ENCODE measurements at places on chromosomes 5 and 9.

GRCh38 chr5:143302341-143303045, 101.0 kb downstream of the NR3C1 start:
- DNase-seq, result peak; percentile 69

DNA sequence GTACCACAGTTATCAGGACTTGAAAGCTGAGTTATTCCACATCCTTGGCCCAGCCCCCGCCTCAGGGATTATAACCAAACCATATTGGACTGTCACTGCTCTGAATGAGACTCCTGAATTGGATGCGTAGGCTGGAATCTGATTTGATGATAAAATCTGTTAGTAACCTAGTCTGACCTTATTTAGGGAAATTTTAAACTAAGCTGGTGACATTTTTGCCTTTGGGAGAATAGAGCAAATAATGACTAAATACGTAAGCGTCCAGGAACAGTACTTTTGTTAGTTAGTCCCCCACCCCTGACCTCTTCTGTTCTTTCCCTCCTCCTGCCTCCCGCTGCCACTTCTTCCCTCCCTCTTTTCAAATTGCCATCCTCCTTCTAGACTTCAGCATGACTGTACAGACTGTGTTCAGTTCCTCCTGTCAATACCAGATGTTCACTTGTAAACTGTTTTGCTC, 92.6 kb downstream of the TLE4 start:
- DNase-seq, result no peak

GRCh38 chr5:95738072-95738471, 6.9 kb downstream of the RHOBTB3 start:
- DNase-seq, result no peak

- peak; percentile 60 for DNase-seq
Observed at GRCh38 chr9:104682642-104683041, 11.7 kb upstream of the OR13D1 start.

- DNase-seq, result no peak
Observed at GRCh38 chr5:159680095-159680494, 236.2 kb upstream of the ADRA1B start.

- no peak for DNase-seq
Observed at GRCh38 chr9:38032266-38033110, 36.5 kb downstream of the SHB start.

DNA sequence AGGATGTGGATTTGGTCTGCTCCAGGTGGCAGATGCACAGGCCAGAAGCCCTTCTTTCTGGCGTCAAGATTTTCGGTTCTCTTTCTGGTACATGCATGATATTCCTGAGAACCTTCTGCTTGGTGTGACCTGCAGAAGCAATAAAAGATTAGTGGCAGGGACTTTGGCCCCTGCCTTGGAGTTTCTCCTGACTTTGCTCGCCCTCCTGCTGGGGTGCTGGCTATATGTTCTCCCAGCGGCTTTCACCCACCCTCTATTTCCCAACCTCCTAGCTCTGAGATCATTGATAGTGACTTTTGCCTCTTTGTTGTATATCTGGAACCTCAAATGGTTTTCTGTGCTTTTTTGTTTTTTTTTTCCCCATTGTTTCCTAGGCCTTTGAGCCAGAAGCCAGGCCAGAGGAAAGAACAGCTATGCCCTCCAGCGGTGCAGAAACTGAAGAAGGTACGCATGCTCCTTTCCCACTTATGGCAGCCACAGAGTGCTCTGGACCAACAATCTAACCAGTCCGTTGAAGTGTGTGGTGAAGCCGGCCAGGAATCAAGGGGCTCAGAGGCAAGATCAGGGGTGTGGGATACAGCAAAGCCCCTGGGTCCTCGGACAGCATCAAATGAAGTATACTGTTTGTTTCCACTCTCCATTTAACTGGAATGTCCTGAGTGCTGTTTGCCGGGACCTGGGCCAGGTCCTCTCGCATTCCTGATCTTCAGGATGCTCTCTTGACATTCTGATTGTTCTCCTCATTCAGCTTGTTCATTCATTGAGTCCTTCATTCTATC, 154.5 kb downstream of the ARHGEF28 start:
- DNase-seq, result peak; percentile 42

DNA sequence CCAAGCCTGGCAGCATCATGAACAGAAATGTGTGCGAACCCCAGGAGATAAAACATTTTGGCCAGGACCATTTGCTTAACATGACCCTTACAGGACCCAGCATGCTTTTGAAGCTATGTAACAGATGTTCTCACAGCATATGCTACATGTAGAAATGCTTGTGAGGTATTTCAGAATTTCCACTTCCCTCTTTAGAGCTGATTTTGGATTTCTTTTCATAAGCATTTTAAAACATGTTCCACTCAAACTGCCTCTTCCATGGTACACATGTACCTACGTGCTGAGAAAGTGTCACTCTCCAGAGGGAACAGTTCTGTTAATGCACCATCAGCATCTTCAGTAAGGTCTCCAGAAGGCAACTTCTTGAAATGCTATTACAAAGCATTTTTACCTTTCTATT, 15.7 kb upstream of the TSSK1B start:
- DNase-seq, result no peak

DNA sequence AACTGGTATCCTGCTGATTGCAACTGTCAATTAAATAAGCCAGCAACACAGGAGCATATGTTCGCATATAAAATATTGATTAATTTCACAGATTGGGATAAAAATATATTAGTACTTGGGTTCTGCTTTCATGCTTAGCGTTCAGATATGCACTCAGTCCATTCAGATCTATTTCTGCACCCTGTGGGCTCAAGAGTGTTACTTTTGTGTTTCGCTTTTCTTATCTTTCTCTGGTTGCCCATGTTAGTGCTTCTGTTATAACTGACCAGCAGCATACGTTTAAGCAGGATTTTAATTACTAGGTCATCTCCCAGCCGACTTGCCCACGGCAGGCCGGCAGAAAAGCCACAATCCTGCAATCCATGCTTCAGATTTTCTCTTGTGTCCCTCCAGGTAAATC, 289.1 kb downstream of the EBF1 start:
- no peak for DNase-seq

DNA sequence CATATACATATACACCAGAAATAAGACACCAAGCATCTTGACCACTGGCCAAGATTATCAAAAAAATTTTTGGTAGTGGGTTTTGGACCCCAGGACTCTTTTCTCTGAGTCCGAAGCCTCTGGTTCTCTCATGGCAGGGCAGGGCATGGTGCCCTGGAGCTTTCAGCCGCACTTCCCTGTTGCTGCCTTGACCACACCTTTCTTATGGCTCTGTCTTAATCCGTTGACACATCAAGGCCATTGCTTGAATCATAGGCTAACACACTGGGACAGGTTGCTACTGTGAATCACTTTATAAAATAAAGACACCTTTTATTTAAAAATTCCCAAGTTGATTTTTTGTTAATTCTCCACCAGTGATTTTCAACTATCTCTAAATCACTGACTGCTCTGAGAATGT, 45.4 kb upstream of the CAST start:
- DNase-seq, result no peak

DNA sequence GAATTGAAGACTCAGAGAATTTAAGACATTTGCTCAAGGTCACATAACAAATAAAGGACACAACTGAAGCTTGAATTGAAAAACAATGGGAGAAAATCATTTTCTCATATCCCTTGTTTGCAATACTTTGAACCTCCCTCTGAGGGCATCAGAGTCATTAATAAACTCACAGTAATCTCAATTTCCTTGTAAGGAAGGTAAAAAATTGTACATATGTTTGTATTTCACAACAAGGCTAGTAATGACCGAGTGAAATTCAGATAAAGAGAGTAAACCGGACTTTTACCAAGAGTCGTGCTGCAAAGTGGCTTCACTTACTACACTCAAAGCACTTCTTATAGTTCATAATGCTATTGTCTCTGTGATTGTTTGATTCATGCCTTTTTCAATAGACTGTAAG, 665.0 kb downstream of the NR2F1-AS1 start:
- DNase-seq, result peak; percentile 12

DNA sequence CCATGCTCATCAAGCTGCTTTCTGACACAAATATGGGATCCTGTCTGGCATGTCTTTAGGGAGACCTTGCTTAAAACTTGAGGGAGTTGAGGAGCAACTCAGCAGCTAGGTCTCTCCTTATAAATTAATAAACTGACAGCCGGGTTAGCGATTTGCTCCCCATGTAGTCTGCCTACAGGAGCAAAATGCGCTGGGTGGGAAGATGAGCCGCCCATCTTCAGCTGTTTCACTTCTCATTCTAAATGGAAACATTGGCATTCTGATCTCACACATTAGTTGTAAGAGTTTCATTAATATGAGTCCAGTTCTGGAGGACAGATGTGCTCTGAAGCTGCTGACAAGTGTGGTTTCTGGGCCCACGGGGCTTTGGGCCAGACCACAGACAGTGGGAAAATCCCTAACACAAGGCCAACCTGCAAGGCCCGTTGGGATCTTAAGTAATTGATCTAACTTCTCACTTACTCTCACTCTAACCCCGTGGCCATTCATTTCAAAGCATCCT, 197.0 kb downstream of the MCTP1 start:
- DNase-seq, result no peak

DNA sequence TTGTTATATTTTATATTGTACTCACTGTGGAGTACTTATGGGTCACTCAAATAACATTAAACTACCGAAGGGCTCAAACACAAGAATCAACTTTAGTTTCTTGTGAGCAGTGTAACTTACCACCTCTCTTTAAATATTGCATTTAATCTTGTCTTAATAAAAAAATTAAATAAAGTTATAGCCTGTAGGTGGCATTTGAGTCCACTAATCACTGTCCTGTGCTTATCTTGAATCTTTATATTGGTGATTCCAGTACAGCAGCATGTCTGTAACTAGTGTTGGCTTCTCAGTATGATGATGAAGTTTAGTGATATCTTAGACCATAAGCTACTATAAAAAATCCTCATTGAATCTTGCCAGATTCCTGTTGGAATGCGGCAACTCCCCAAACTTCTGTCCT, 313.8 kb downstream of the FAM170A start:
- DNase-seq, result peak; percentile 46

DNA sequence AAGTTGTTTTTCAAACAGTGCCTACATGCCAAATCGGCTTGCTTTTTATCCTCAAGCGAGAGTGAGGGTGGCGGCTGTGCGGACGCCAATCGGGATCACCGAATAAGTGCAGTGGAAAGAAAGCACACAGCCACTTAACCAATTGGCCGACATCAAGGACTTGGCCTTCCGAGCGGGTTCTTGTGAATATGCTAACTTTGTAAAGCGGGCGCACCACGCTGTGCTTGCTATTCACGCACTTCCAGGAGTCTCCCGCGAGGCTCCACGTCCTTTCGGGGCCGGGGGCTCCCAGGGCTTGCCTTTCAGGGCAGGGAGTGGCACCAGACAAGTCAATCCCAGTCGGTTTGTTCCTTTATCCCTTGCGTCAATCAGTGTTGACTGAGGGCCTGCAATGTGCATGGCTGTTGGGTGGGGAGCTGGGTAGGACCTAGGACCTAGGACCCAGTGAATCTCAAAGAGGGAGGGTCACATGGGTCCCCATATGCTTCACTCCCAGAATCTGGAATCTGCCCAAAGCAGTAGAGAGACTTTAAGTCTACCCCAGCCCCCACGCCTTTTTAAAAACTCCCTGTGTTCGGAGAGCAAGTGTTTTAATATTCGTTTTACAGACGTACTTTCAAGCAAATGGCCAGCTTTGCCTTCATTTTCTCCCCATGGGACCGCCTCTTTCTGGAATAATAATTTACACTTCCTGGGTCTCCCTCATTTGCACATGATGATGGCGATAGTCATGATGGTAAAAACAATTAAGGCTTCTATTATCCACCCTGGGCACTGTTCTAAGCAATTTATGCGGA, 2.0 kb upstream of the GCNT4 start:
- no peak for DNase-seq

- no peak for DNase-seq
Observed at GRCh38 chr5:127865273-127865672, 162.1 kb downstream of the CCDC192 start.

GRCh38 chr5:129356846-129357245, 103.3 kb upstream of the ADAMTS19 start:
- no peak for DNase-seq

GRCh38 chr5:144030904-144031303, 139.6 kb downstream of the YIPF5 start:
- no peak for DNase-seq

- DNase-seq, result peak; percentile 68
Observed at GRCh38 chr5:171367424-171368370, 20.0 kb upstream of the NPM1 start.

DNA sequence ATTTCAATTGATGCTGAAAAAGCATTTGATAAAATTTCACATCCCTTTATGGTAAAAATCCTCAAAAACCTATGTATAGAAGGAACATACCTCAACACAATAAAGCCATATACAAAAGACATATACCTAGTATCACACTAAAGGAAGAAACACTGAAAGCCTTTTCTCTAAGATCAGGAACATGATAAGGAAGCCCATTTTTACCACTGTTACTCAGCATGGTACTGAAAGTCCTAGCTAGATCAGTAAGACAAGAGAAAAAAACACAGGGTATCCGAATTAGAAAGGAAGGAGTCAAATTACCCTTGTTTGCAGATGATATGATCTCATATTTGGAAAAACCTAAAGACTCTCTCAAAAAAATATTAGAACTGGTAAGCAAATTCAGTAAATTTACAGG, 350.2 kb upstream of the PDE4D start:
- DNase-seq, result no peak

GRCh38 chr5:157109744-157110143, 900 bp upstream of the HAVCR2 start:
- DNase-seq, result no peak

GRCh38 chr5:173826086-173826427, 62.1 kb upstream of the CPEB4 start:
- no peak for DNase-seq

DNA sequence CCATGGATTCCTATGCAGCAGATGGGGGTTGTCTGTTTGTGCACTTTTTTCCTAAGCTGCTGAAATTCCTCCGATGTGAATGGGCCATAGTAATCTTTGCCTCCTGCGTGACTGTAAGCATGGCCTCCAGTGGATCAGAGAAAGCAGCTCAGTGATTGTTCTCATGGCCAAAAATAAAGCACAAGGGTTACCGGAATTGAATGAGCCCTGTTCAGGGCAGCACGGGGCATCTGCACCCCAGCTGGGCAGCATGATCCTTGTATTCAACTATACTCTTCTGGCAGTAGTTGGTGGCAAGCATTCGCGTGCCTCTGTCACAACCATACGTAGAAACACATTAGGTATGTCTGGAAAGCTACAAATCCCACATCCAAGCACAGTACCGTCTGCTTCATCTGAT, 193.9 kb downstream of the RORB start:
- no peak for DNase-seq

DNA sequence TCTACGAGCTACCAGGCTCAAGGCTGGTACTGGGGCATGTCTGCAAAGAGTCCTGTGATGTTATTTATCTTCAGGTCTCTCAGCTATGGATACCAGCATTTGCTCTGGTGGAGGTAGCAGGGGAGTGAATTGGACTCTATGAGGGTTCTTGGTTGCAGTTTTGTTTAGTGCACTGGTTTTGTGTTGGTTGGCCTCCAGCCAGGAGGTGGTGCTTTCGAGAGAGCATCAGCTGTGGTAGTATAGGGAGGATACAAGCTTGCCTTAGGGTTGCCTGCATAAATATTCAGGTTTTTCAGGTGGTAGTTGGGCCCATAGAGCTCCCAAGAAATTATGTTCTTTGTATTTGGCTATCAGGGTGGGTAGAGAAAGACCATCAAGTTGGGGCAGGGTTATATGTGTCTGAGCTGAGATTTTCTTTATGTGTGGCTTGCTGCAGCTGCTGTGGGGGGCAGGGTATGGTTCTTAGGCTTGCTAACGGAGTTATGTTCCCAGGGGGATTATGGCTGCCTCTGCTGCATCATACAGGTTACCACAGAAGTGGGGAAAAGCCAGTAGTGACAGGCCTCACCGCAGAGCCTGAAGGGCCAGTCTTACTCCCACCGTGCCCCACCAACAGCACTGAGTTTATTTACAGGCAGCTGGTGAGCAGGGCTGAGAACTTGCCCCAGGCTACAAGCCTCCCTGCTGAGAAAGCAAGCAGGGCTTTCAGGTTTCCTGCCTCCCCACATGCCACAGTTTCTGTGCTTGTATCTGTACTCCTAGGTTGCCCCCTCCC, 9.7 kb upstream of the RIOK2 start:
- DNase-seq, result peak; percentile 59
